ENCODE measurements at places on chromosomes 12 and 14.
A peak's percentile ranks its signal among the peaks of the same experiment; 100 is the strongest.

DNA sequence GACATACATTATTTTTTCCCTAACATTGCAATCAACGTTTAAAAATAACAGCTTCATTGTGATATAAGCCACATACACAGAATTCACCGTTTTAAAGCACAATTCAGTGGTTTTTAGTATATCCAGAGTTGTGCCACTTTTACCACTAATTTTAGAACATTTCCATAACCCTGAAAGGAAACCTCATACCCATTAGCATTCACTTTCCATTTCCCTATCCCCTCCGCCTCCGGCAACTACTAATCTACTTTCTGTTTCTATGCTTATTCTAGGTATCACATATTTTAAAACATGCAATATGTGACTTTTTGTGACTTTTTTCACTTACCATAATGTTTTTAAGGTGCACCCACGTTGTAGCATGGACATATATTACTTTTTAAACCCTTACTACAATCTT, 55.6 kb upstream of the ISM2 start:
- no peak for DNase-seq

- DNase-seq: peak; percentile 68
Observed at GRCh38 chr12:2057041-2057794, 4.4 kb downstream of the CACNA1C start.

DNA sequence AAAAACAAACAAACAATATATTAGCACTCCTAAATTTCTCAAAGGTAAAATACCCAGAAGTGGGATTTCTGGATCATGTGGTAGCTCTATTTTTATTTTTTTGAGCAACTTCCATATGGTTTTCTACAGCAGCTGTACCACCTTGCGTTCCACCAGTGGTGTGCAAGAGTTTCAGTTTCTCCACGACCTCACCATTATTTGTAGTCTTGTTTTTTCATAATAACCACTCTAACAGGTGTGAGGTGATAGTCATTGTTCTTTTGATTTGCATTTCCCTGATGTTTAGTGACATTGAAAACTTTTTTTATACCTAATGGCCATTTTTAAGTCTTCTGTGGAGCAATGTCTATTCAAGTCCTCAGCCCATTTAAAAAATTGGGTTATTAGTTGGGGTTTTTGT, 127.3 kb upstream of the SLC38A2 start:
- no peak for DNase-seq

DNA sequence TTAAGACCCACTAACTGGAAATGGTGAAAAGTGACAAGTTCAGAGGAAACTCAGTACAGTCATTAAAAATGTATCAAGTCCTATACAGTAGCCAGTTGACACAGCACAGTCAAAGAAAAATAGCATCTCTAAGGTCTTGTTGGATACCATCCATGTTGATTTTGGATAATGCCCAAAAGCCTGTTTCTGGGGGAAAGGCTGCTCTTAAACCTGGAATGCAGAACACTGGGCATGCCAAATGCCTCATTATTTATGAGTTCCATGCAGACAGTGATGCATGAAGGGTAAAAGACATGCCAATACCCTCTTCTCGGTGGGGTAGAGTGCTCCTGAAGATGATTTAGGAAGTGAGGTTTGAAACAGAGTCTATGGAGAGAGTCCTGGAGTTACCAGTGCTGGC, 29.6 kb downstream of the KCNK13 start:
- peak; percentile 80 for DNase-seq

DNA sequence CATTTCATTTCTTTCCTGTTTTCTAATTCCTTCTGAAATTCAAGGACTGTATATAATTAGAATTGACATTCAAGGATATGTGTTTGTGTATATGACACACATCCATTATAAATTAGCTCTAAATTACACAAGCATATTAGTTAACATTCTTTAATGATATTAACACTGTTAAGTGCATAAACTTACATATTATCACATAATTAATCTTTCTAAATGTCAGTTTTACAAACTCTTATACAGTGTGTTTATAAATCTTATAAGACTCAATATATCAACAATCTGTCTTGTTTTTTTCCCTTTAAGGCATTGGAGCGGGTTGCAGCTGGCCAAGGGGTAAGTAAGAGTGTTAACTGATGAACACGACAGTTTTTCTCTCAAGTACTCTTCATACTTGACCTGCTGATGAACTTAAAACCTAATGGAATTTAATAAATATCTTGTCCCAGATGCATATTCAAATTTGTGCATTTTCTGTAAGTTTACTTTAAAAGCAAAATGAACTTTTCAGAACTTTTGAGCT, 76.1 kb downstream of the METTL25 start:
- DNase-seq: no peak

DNA sequence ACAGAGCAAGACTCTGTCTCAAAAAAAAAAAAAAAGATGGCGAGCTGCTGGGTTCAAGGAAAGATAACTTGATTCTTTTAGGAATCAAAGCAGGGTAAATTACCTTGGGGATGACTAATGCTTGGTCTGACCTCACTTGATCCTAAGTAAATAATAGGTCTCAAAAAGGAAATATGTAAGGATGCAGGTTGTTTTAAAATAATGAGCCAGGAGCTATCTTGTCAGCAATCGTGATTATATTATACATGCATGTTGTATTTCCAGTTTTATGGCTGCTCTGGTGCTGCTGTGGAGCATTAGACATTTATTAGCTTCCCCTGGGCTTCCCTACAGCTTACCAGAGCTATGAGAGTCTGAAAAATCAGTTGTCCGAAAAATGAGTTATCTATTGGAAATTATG, 2.6 kb downstream of the EIF2B2 start:
- DNase-seq: no peak

DNA sequence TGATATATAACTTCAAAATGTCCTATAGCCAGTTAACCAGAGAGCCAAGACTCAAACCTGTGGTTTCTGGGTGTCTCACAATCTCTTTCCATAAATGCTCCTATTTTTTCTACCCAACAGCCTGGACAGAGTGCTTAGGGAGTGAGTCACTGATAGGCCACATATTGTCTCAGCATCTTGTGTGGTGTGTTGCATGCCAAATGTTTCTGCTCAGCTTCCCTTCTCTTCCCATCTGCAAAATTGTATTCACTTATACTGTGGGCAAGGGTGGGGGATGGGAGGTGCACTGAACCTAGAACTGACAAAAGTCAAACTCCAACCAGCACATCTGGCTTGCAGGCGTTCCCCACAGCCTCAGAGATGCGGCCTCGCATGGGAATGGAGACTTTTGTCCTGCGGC, 123.3 kb downstream of the KCNA5 start:
- peak; percentile 87 for DNase-seq

DNA sequence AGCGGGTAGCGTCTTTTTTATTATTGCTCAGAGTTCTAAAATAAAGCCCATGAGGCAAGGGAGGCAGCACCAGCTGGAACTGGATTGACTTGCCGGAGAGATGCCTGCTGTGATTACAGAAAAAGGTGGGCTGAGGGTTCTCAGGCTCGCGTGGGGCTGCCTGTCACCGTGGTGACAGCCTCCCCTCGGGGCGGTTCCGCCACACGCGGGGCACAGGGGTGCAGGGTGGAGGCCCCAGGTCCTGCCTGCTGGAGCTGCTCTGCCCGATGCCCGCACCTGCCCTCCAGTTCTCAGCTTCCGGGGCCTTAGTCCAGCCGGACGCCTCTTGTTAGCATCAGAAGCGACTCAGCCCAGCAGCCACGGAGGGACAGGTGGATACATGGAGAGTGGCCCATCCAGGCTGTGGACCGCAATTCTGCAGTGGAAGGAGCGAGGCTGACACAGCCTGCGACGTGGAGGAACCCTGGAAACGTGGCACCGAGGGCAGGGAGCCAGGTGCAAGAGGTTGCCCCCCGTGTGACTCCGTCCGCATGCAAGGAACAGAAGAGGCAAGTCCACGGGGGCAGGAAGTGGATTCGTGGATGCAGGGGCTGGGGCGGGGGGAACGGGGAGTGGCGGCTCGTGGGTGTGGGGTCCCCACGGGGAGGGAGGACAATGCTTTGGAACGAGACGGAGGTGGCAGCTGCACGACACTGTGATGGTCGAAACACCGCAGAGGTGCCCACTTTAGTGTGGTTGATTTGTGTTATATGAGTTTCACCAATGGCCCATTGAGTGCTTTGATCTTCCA, 79.5 kb downstream of the GALNT9 start:
- DNase-seq: no peak

DNA sequence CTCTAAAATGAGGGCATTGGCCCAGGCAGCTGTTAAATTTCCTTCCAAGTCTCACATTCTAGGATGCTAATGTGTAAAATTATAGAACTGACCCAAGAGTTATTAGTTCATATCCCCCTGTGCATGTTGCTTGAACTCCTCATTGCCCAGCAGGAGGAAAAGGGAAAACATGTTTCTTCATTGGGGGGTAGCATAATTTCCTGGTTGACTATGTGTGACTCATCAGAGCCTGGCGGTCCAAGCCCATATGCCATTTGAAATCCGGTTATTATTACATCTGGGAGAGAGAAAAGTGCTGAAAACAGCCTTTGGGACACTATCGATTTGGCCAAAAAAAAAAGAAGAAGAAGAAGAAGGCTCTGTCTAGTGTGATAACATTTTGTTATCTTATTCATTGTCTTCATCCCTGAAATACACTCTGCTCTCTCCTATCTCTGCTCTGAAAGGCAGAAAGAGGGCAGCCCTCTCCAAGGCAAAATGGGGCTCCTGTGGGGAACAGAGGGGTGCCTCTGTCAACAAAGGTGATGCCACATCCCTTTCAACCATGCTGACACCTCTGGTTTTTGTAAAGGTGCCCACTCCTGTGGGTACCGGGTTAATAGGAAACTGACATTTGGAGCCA, 114.2 kb downstream of the DAD1 start:
- DNase-seq: no peak

GRCh38 chr12:113285679-113286610, 49.0 kb downstream of the SLC8B1 start:
- DNase-seq: no peak

GRCh38 chr12:56679883-56680575, 8.1 kb downstream of the PTGES3 start:
- no peak for DNase-seq

DNA sequence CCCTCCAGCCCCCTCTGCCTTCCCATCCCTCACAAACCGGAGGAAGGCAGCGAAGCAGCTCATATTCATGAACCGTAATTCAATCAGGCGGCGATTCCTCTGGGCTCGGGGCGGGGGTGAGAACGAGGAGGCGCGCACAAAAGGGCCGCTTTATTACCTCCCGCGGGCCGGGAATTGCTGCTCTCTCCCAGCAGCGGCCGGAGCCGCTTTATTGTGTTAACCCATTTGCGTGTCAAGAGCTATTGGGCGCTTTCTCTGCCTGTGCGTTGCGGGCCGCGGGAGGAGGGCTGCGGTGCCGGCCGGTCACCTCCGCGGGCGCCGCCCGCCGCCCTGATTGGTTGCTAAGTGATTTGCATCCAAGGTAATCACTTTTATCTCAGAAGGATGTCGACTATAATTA, 4.8 kb downstream of the FAM222A start:
- DNase-seq: no peak

All from fibroblast of the aortic adventitia (primary cell).